ENCODE measurements at places on chromosomes 6 and 20. TPM values are rescaled to one million over a fixed set of nuclear protein-coding genes. Genes with fewer than 3 reads are reported as not detected.

GRCh38 chr6:137811121-137811915, 55.7 kb upstream of the TNFAIP3 start:
- no peak for DNase-seq

DNA sequence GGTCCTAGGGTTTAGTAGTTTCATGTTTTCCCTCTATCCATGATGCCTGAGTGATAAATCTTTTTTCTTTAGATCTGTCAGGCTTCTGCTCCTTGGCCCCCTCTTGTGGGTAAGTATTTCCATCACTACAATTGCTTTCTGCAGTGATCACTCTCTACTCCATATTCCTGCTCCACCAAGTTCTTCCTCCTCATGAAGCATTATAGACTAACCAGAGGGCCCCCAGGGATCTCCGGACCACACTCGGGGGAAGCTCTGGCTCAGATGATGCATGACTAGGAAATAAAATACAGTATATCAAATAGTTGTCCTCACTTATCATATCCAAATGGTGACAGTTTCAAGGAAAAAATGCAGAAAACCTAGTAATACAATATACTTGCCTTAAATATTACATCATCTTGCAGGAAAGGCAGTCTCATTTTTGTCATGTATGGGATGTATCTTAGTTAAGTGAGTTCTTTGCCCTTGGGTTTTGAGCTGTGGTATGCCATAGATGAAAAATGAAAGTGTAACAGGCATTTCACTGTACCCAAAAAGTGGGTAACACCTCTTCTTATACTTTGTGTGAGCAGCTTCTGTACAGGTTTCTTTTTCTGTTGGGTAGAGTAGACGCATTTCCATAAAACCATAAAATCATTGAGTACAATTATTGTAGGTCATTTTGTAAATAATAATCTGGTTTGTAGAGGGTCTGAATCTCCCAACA, 200.9 kb upstream of the EYA4 start:
- peak; percentile 18 for DNase-seq

Gene CDC25B
- 47.5 TPM for total RNA-seq

Gene TMEM14A
- total RNA-seq, result 27.8 TPM

DNA sequence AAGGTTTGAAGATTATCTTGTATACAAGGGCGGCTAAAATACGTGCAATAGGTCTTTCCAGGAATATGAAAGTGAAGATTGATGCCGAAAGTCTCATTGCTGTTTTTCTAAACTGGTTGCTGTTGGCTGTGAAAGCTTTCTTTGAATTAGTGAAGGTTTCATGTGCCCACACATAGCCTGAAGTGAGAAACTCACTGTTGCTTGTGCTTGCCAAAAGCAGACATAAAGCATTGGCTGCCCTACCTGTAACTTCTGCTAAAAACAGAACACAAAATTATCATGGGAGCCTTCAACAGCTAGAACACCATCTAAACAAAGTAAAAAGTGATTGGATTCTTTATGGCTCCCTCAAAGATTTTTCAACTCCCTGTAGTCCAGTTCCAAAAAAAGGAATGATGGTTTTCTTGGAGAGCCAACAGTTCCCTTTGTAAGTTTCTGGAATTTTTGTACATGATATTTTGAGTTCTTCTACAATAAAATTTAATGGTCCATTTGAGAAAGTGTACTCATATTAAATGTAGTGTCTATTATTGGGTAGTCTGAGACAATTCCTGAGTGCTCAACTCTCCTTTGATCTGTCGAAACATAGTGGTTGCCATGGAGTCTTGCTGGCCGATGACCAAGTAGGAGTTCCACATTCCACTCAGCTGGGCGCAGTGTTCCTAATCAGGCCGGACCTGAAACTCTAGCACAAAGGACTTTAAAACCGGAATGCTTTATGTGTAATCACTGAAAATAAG, 68.5 kb downstream of the PLEKHG1 start:
- peak; percentile 30 for DNase-seq

GRCh38 chr6:164731539-164731938, 577.9 kb downstream of the C6orf118 start:
- no peak for DNase-seq

- DNase-seq, result no peak
Observed at GRCh38 chr6:93177918-93178317, 241.4 kb downstream of the EPHA7 start.

DNA sequence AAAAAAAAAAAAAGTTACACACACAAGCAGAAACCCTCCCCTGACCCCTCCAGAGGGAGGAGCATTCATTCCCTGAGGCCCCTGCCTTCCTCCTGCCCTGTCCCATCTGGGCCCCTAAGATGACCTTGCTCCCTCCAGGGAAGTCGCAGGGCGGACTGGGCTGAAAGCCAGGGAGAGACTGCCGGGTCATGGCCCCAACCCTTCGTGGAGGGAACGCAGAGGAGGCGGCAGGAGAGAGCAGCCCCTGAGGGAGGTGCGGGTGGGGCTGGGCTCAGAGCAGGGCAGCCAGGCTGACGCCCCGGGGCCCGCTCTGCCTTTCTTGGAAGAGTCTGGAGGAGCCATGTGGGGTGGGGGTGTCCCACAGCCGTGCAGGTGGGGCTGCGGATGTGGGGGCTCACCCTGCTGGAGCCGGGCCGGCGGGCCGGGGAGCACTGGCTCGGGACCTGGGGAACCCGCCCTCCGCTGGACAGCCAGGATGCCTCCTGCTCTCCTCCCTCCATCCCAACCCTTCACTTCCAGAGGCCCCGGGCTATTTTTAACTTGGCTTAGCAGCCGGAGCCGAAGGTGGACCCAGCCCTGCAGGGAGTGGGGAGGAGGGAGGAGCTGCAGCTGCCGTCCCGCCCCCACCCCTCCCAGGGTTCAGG, 15.0 kb upstream of the ABHD16B start:
- DNase-seq, result no peak

DNA sequence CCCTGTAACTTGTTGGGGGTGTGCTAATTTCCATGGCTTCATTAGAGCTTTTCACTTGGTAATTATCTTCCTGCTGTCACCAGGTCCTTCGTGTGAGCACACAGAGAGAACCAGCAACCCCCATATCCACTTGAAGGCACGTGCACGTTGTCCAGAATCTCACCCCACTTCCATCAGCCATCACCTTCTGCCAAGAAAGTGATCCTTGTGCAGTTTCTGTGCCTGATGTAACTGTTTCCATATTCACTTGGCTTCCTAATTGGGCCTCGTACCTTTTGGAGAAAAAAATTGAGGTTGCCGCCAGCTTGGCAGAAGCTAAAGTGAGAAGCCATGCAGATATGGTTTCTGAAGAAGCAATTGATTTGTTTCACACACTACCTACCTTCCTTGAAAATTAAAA, 153.7 kb upstream of the TSHZ2 start:
- DNase-seq, result no peak

DNA sequence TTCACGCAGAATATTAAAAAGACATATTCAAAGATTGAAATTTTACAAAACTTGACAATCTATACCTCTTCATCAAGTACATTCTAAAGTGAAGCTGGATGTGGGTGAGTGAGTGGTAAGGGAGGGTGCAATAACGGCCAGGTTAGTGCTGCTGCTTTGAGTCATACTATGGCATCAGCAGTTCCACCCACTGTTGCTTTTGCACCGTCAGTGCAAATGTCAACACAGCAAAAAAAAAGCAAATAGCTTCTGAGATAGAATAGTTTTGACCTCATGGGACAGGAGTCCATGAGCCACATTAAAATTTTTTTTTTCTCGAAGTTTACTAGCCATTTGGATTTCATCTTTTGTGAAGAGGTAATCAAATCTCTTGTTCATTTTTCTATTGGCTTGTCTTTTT, 31.8 kb downstream of the PSMF1 start:
- DNase-seq, result no peak

DNA sequence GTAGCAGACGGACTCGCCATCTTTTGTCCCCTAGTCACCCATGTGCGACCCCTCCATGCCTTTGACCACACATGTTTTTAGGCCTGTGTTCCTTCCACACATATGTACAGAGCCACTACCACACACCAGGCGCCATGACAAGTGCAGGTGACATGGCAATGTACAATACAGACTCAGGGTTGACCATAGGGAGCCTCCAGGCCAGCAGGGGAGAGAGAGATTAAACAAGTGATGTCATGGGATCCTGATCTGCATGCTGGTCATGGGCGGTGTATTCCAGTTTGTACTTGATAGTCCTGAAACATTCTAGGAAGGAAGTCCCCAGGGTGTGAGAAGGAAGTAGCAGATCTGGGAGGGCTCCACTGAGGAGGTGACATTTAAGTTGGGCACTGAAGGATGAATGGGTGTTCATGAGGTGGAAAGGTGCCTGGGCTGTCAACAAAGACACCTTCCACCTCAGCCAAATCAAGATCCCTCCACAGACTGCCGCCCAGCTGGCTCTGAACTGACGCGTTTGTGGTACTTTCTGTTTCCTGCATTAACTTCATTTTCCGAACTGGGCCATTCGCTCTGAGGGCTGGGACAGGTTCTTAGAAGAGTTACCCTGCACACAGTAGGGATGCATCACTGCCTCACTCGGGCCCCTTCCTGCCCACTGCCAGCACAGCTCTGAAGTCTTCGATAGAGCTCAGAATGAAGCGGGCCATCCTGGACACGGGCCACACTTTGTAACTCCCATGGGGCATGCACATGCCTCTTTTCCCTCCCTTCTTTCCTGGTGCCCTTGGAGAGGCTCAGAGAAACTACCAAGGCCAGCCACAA, 94.0 kb downstream of the NOL4L start:
- DNase-seq, result no peak

DNA sequence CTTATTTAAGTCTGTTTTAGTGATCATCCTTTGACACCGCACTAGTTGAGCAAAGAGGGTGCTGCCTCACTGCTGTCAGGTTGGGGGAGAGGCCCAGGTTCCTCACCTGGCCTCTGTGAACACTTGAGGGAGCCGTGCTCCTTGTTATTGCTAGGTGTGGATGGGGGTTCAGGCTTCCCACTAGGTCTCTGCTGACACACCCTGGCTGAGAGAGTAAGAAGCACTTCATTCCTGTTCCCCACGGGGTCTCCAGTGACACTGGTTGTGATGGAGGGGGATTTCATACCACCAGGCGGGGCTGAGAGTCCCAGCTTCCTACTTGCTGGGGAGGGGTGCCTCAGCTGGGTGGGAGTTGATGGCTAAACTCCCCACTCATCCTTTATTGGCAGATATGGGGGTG, 11.1 kb upstream of the NOTCH4 start:
- DNase-seq, result no peak

Gene ULBP3
- 17.5 TPM for total RNA-seq

DNA sequence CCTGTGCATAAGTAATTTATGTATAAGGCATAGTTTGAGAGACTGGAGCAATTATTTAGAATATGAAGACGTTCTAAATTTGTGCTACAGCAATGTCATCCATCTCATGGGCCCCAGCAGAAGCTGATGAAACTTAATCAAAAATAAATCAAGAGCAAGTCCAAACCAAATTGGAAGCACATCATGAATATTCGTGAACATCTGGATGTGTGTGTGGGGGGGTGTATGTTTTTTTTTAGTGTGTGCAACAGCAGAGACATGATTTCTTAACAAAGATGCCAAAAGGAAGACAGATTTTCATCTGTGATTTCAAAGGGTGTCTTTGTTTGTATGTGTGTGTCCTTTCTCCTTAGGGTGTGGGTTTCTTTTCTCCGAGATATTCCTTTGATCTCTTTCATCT, 58.9 kb downstream of the SASH1 start:
- no peak for DNase-seq

DNA sequence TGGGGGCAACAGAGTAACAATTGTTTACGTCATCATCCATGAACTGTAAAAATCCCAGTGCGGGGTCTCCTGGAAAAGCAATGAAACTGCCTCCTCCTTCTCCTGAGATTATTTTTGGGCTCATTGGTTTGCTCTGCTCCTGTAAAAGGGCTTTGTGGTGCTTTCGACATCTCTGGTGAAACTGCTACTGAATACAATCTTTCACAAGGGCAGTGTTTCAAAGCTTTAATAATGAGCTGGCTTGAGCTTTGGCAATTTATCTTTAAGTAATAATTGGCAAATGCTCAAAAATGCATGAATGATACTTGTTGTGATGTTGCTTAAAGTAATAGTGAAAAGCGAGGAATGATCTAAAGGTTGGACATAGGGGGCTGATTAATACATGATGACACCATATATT, 43.5 kb upstream of the ENPP1 start:
- no peak for DNase-seq

Data from neural crest cell (in vitro differentiated cells).